ENCODE measurements at places on chromosomes 13 and 19.

DNA sequence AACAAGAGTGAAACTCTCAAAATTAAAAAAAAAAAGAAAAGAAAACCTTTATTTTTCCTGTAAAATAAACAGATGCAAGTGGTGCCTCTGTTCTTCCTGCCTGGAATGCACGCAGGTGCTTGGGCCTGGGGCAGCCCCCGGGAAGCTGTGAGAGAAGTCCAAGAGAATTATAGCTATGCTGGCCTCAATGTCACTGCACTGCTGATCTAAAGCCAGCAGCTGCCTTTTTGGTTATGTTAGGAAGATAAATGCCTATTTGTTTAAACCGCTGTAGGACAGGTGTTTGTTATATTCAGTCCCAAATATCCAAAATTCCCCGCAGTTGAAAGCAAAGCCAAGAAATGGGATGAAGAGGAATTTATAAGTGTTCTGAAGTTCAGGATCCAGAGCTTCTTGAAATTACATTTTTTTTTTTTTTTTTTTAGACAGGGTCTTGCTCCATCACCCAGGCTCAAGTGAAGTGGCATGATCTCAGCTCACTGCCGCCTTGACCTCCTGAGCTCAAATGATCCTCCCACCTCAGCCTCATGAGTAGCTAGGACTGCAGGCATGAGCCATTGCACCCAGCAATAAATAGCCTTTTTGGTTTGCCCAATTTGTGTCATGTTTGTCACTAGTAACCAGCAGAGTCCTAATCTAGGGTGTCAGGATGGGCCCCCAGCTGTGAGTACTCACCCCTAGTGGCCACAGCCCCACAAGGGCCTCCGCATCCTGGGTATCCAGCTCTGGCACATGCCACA, 2.2 kb downstream of the RINL start:
- DNase-seq, result no peak

DNA sequence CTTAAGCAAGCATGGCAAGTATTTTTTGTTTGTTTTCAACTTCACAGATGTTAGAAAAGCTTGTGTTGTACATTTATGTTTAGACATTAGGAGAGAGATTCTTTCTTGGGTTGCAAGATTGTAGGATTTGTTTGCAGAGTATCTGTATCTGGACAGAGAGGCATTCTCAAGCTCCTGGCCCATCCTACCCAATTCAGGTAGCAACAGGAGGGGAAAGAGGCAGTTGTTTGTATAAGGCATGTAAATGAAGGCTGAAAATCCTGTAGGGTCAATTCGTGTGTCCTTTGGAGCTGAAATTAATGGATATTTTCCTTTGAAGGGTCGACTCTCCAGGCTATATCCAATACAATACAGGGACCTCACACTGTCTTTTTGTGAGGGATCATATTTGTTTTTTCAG, 147.3 kb downstream of the KCNRG start:
- DNase-seq, result no peak

DNA sequence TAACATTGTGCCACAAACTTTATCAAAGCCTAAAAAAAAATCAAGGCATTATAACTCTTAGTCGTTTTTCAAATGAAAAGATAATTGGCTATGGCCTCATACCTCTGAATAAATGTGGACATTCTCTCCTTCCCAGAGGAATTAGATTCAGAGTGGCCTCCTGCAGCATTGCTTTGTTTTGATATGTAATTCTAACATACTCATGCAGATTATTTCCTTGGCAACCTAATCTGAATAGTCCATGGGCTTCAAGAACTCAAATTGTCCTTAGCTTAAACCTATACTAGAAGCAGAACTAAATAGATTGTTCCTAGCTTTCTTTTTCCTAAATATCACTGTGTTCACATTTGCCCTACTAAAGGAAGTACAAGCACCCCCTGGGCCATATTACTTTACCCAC, 1146.9 kb downstream of the OLFM4 start:
- no peak for DNase-seq

- no peak for DNase-seq
These were observed 59.4 kb downstream of the TSC22D1 start for GRCh38 chr13:44516771-44517170.

- DNase-seq, result no peak
These were observed at the start of gene PLIN4 for GRCh38 chr19:4518345-4519171. Gene PLIN4 (minus strand): TSS chr19:4518486. CDS start chr19:4518272, 214 bp downstream.

DNA sequence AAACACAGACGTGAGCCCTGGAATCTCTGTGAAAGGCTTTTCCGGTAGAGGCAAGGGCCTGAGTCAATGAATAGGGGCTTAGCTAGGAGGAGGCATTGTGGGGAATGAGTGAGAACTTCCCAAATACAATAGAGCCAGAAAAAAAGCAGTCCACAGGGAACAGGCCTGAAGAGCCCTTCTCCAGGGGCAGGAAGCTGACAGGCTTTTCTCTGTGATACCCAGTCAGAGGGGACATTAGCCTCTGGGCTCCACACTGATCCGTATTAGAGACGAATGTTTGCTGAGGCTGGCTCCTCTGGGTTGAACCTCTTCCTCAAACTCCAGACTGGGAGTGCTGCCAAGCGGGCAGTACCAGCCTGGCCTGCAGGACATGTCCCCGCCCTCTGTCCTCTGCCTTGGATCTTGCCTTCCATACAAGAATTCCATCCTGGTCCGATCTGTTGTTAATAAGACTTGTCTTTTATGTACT, 2.3 kb downstream of the DHRS12 start:
- DNase-seq, result no peak

DNA sequence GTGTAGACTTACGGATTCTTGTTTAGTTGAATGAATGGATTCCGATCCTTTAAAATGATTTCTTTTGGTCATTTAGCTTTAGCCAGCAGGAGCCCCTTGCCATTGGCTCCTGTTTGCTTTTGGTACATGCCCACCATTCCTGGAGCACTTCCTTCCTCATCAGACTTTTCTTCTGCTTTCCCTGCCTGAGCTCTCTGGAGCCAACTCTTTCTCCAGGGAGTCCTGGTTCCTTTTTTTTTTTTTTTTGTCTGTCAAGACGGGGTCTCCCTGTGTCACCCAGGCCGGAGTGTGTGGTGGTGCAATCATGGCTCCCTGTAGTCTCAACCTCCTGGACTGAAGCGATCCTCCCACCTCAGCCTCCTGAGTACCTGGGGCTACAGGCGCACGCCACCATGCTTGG, 37.8 kb downstream of the SMARCA4 start:
- DNase-seq, result no peak

- no peak for DNase-seq
These were observed 236.5 kb downstream of the DCLK1 start for GRCh38 chr13:35894636-35895035.

DNA sequence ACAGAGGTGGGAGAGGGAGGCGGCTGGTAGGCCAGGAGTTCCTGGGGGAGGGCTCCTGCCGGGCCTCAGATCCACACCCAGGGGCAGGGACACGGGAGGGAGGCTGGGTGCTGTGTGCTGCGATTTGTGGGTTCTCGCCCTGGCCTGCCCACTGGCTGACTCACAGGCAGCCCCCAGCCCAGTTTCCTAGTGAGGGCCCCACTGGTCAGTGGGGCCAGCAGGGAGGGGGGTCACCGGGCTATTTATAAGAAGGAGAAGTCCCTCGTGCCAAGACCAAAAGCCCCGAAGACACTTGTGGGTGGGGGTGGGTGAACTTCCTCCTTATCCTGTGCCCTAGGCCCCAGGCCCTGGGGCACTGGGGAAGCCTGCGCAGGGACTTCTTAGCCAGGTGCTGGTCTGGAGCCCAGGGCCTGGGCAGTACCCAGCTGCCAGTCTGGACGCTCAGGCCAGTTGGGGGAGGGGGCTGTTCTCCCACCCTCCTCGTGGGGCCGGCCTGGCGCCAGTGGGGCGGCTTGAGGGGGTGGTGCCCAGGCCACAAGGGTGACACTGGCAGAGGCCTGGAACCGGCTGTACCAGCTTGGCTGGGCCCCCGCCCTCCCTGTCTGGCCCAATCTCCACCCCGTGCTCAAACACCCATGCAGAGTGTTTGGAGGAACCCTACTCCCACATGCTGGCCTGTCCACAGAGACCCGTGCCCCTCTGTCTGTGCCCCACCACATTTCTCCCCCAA, 5.0 kb upstream of the JUNB start:
- DNase-seq, result no peak

DNA sequence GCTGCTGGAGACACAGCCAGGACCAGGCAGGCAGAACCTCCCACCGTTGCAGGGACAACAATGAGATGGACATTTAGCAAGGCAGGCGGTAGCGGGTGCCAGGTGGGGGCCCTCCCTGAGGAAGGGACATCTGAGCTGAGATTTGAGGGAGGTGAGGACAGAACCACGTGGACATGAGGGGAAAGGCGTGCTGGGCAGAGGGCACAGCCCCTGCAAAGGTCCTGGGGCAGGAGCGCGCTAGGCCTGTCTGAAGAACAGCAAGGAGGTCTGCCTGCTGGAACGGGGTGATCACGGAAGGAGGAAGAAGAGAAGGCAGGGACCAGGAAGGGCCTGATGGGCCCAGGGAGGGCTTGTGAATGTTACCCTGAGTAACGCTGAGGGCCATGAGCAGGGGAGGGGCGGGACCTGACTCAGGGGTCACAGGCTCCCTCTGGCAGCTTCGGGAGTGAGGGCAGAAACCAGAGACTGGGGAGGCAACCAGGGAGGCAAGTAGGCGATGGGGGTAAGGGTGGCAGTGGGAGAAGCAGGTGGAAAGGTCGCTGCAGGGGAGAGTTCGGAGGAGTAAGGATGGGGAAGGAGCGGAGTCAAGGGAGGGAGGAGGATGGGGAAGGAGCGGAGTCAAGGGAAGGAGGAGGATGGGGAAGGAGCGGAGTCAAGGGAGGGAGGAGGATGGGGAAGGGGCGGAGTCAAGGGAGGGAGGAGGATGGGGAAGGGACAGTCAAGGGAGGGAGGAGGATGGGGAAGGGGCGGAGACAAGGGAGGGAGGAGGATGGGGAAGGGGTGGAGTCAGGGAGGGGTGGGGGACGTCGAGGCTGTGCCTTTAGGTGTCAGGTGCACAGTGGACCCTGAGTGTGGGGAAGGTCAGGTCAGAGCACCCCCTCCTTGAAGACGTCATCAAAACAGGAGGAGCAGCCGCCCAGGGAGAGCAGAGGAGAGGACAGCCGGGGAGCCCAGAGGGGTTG, 15.7 kb upstream of the B3GNT3 start:
- DNase-seq, result no peak

DNA sequence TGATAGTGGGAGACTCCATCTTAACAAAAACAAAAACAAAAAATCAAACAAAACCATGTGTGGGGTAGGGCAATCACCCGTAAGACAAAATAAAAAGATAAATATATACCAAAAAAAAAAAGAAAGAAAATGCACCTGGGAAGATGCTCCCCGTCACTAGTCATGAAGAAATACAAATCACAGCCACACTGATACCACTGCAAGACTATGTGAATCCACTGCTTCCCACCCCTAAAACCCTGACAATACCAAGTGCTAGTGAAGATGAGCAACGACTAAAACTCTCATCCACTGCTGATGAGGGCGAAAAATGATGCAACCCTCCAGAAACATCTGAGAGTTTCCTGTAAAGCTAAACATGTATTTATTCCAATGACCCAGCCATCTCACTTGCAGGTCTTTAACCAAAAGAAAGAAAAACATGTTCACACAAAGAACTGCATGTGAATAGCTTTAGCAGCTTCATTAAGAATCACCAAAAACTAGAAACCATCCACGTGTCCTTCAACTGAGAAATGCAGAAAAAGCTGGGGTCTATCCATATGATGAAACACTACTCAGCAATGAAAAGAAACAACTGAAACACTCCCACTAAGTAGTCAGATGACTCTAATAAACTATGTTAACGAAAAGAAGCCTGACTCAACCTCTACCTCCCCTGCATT, 31.7 kb downstream of the BRD4 start:
- no peak for DNase-seq

DNA sequence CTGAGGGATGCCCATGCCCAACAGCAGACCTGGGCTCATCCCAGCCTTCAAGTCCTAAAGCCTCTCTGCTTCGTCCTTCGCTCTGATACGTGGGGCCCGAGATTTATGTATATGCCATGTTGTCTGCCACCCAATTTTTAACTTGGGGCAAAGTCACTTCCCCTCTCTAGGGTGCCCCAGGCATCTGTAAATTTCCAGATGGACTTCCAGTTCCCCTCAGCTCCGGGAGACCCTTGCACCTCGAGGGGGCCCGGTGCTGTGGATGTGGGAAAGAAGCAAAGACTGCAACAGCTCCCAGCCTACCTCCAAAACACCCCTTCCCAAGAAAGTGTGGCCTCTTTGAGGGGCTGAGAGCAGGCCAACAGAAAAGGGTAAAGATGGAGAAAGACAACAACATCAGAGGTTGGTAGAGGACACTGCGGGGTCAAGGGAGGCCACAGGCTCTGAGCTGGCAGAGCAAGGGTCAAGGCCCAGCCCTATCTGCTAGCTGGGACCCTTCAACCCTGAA, 97.4 kb downstream of the STK24 start:
- DNase-seq, result peak; percentile 9

- no peak for DNase-seq
These were observed 65.6 kb downstream of the MCF2L start for GRCh38 chr13:113034451-113035212.

DNA sequence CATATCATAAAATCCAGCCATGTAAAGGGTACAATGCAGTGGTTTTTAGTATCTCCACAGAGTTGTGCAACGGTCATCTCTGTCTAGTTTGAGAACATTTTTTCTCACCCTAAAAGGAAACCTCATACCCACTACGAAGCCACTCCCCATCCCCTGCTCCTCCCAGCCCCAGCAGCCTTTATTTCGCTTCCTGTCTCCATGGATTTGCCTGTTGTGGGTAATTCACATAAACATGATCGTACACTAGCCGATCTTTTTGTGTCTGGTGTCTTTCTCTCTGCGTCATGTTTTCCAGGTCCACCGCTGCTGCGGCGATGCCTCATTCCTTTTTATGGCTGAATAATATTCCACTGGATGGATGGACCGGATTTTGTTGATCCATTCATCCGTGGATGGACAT, 28.6 kb downstream of the BICRA start:
- no peak for DNase-seq

- no peak for DNase-seq
These were observed 78.4 kb downstream of the TEX29 start for GRCh38 chr13:111398715-111399299.

GRCh38 chr13:31790992-31791391, 51.7 kb downstream of the RXFP2 start:
- DNase-seq, result no peak

DNA sequence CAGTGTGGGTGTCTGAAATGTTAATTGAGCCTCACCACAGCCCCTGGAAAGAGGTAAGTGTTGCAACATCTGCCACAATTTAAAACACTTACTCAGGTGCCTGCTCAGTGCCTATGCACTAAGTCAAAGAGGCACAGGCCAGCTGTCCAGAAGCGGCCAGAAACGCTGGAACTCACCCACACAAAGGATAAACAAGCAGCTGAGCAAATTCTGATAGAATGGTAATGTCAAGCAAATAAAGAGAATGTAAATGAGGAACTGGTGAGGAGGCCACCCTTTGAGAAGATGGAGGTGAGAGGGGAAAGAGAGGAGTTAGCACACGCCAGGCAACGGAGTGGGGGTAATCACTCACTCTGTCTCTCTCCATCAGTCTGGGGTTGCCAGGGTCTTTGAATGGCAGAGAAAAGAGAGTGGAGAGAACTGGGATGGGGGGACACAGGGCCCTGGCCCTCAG, 67.7 kb upstream of the SERP2 start:
- no peak for DNase-seq
